ENCODE measurements at places on chromosomes 3 and 15.

DNA sequence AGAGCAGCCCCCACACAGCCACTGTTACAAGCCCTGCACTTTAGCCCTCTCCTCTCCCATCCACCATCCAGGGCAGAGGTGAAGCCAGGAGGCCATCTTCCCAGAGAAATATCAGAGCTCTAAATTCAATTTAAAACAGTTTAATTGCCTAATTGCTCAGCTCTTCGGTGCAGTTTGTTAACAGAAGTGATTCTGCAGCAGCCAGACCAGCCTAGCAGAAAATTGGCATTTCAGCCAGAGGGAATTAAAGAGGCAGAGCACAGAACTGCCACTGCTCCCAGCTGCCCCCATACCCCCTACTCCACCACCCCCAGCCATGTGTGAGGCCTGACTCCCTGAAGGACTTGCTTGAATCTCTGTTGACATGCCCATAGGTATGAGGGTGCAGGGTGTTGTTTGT is 38.5 kb downstream of the TPRA1 start:
- no peak for DNase-seq

DNA sequence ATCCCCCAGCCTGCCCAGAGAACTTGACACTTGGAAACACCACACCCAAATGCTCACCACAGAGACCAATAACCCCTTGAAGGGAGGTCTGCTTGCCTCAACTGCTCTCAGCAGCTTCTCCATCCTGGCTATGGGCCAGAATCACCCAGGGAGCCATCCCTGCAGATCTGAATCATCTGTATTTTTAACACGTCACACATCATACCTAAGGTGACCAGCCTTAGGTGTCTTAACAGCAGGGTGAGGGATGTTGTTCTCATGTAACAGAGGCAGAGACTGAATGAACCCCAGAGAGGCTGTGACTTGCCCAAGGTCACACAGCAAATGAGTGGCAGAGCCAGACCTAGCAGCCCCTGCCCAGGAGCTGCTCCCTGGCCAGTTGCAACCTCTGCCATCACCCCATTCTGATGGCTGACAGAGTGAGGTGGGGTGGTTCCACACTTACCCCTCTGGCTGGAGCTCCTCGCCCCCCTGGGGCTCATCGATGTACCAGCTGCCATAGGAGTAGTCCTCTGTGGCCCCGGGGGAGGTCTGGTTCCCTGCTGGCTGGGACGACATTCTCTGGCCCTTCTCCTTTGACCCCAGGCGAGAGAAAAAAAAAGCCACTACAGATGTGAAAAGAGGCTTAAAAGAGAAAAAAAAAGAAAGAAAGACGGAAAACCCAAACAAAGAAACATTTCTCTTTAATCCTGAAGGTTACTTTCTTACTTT is 722 bp downstream of the STRA6 start:
- no peak for DNase-seq

GRCh38 chr15:48775546-48775945 is 35.3 kb downstream of the CEP152 start:
- DNase-seq, result no peak

DNA sequence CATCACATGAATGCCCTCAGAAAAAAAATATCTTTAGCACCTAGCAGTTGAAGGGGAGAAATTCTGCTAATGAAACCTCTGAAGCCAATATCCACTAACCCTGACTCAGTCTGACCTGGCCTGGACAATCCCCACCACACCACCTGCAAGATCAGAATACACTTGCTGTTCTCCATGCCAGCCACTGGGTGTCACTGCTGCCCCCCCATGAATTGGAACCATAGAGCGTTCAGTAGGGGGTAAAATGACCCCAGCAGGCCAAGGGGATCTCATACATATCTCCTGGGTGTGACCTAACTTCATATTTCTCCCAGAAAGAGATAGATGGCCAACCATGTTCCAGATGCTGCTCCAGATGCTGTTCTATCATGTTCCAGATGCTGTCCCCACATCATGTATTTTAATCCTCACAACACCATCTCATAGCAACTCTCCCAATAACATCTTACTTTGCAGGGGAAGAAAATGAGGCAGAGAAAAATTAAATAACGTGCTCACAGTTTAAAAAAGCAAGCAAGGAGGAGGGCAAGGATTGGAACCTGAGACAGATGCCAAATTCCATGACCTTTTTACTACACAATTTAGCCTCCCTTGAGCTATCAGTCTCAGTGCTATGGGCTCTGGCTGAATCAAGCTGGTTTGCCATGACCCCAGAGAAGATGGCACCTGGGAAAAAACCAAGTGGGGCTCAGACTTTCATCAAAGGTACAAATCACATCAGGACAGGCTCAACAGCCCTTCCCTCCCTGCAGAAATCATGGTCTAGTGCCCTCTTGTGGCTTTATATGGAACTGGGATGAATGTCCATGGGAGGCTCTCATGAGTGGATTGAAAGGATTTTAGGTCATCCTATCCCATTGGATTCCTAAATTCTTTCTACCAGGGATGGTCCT is 12.4 kb downstream of the NTRK3 start:
- no peak for DNase-seq

DNA sequence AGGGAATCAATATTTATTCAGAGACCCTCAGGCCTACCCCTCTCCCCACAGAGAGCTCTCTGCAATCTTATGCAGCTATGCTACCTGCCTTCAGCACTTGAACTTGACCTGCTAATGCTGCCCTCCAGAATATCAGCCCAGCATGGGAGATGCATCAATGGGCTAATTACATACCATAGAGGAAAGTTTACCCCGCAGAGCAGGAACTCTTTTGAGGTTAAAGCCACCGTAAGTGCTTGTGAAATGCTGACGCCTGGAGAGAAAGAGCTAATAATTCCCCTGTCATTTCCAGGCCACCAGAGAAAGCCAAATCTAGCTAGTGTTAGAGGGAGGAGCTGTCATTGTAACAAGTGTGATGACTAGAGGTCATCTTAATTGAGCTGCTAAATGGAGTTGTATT is 127.5 kb downstream of the CHST2 start:
- DNase-seq, result no peak

GRCh38 chr3:71564361-71564760 is 19.2 kb downstream of the FOXP1 start:
- no peak for DNase-seq

GRCh38 chr15:80175436-80175835 is 22.6 kb downstream of the FAH start:
- DNase-seq, result no peak

DNA sequence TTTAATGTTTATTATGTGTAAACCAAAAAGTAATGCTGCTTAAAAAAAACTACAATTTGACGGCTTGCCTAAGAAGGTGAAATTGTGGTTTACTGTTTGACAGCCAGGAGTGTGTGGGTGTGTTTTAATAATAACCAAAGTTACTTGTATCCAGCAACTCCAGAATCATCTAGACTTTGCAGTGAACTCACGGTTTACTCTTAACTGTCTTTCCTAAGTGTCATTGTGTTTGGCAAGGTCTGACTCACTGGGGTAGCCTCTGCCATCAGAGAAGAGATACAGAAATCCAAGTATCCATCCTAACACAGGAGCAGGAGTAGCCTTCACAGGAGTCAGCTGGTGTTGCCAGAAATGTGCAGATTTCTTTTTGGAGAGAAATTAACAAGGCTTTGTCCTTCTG is 151.1 kb downstream of the CTNNB1 start:
- no peak for DNase-seq

DNA sequence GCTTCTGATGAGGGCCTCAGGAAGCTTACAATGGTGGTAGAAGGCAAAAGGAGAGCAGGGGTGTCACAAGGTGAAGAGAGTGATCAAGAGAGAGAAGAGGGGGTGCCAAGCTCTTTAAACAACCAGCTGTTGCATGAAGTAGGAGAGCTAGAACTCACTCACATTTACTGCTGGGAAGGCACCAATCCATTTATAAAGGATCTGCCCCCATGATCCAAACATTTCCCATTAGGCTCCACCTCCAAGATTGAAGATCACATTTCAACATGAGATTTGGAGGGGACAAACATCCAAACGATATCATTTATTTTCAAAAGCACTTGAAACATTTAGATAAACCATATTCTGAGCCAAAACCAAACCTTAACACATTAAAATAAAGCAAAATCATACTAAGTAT is 26.3 kb downstream of the ANKRD28 start:
- DNase-seq, result no peak

DNA sequence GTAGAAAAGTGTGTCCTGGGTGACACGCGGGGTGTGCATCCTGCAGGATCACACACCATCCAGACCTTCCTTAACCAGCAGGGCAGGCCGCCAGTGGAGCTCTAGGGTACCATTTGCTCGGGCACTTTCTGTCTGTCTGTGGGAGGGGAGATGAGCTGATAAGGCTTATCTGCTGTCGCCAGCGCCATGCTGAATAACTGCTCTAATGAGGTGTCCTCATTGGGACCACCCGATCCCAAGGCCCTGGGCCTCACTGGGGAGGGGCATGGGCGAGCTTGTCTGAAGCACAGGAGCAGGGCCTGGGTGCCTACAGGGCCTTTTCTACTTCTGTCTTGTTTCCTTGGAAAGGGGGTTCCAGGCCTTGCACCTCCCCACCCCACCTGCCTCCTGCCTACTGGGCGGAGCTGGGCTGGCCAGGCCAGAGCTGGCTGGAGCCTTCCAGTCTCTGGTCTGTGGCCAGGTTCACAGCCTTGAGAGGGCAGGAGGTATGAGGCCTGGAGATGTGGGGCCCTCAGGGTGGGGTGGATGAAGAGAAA is 2.5 kb upstream of the GATA2 start:
- no peak for DNase-seq

DNA sequence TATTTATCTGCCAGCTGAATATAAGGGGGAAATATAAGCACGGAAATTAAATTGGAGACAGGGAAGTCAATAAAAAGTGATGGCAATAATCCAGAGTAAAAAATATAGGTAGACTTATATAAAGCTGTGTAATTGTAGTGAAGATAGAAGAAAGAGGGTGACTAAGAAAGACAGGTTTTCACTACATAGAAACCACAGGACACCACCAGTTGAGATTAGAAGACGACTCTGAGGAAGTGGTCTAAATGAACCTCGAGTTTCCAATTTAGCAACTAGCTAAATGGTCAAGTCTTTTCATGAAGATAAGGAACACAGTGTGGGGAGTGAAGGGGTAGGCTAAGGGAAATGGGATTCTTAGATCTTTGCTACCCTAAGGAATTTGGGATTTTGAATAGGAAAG is 188.8 kb upstream of the ARL6 start:
- no peak for DNase-seq

DNA sequence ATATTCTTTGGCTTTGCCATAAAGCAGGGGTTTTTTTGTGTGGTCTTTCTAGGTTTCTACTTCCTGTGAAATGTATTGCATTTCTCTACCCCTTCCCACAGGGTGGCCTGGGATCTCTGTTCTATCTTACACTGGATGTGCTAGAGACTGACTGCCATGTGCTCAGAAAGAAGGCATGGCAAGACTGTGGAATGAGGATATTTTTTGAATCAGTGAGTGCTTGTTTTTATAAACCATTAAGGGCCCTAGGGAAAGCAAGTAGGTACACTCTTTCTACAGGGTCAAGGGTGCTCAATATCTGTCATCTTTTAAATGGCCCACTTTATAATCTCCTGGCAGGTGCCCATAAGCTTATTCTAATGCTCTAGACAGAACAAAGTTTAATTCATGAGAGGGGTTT is 730 bp downstream of the FETUB start:
- no peak for DNase-seq

DNA sequence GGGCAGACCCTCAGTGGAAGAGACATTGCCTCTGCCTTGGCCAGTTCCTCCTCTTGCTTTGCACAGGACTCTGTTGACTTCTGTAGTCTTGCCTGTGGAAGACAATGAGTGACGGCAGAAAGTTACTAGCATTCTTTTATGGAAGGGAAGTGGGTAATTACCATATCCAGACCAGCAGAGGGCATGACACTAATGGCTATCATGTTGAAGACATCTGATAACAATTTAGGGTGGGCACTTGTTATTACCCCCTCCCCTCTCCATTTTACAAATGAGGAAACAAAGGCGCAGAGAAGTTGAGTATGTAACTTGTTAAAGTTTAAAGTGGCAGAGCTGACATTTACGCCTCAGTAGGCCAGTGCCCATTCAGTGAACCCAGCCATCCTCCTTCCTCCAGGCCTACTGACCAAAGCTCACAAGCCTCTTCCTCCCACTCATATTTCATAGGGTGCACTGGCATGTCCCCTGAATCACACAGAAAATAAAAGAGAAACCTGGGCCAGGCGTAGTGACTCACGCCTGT is 48.2 kb upstream of the FMN1 start:
- no peak for DNase-seq

GRCh38 chr3:151584566-151584965 is 123.7 kb upstream of the IGSF10 start:
- no peak for DNase-seq

- no peak for DNase-seq
These were observed 717.5 kb downstream of the TUSC7 start for GRCh38 chr3:117427081-117427480.

DNA sequence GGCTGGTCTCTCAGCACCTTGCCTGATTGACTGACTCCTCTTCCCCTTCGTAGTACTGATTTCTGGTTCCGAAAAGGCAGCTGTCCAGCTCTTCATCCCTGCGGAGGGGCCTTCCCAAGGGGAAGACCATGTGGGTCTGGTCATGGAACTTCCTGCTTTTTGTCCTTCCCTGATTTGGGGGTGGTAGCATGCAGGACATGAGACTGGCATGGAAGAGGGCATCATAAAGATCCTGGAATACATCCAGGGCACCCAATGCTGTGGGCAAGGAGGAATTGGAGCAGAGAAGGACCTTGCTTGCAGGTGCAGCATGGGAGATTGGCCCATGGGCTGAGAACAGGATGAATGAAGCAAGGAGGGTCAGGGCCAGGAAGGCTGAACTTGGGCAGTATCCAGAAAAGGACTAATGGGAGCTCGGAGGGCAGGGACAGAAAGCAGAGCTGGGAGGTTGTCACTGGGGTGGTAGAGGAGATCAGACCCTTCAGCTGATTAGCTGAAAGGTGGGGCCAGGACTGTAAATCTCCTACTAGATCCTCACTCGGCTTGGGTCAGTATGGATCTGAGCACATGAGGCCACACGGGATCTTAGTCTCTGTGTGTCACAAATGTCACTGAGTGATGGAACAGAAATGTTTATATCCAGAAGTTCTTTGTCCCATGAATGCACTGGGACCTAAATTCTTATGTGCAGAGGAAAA is 59.5 kb downstream of the AMOTL2 start:
- no peak for DNase-seq

DNA sequence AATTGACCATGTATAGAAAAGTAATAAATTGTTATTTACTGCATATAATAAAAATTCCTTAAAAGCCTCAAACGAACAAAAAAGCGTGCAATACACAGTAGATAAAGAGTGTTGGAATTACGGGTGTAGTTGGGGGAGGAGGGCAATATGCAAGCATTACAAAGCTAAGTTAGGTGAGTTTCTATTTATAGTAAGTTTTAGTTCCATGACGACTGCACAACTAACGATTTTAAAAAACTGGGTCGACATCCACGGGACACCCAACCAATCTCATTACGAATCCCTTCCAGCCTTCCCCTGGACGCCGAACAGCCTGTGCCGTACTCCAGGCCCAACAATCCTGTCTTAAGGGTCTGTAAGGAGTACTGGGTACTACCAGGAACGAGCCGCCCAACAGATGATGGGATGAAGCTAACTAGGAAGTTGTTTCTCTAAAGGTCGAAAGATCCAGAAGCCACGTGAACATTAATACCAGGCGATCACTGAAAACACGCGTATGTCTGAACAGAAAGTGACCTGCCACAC is 677 bp downstream of the POLQ start:
- DNase-seq, result no peak

Data from stimulated activated CD8-positive, alpha-beta memory T cell treated with anti-CD3 and anti-CD28 coated beads, Interleukin-15, amount 100 ng/mL, for 4 hours (primary cell).